Activated CD4-positive, alpha-beta T cell treated with anti-CD3 and anti-CD28 coated beads, Interleukin-2, amount 10 ng/mL, durations not matched to agents 7 days and 5 days (primary cell): ENCODE measurements at places on chromosomes 16 and 17. TPM values are rescaled to one million over a fixed set of nuclear protein-coding genes. Genes with fewer than 3 reads are reported as not detected.

- DNase-seq, result no peak
Measured at GRCh38 chr17:521183-521525, 168.5 kb upstream of the RPH3AL start.

Gene FXR2
- 27.5 TPM for total RNA-seq

GRCh38 chr17:77959126-77959925, 823 bp downstream of the TNRC6C start:
- peak; percentile 43 for DNase-seq

GRCh38 chr16:2511996-2512734, 1.6 kb upstream of the ATP6V0C start:
- no peak for DNase-seq

Gene CLEC18C
- total RNA-seq, result 0.40 TPM

Gene ST6GALNAC1
- 1.4 TPM for total RNA-seq

DNA sequence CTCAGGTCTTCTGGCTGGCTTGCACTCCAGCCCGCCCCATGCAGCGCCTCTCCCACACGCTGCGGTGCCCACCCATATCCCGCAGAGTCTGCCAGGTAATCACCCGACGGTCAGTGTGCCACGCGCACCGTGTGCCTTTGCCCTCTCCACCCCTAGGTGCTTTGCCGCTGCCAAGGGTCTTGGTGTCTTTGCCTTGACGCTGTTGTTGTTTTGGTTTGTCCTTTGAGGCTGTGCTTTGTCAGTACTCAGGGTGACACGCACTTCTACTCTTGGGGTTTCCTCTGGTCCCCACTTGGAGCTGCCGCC, 30.1 kb downstream of the UBN1 start:
- no peak for DNase-seq

DNA sequence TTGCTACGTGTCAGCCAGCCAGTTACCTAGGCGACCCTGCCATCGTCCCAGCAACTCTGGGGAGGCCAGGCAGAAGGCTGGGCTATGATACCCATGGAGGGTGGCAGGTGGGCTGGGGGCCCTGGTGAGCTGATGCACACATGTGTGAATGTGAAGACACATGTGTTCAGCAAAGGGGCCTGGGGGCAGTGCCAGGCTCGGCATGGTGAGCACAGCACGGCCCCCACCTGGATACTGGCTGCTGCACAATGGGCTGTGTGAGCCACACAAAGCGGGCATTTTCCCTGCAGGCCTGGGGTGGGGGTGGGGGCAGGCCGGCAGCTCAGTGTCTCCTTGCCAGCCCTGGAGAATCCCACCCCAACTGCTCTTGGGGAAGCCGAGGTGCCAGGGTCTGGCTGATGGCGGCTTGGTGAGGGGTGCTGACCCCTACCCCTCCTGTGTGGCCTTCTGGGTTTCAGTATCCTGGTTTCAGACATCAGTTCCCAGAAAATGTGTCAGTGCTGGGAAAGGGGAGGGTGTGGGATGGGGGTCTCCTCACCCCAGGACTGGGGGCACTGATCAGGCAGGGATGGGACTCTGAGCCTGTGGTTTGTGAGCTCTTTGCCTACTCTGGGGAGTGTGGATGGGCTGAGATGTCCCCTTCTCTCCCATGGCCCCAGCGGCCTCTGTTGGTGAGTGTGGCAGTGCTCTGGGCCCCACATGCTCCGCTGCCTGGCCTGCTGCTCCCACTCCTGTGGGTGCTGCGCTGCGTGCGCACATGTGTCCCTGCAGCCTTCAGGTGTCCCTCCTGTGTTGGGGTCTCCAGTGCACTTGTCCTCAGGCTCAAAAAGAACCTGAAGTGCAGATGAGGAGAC, 5.1 kb downstream of the LLGL1 start:
- DNase-seq, result no peak

Gene EMC6
- 34.8 TPM for total RNA-seq

- DNase-seq, result peak; percentile 30
Measured at GRCh38 chr16:24151482-24151939, 104.6 kb upstream of the CACNG3 start.

Gene CIBAR2
- total RNA-seq, result not detected

GRCh38 chr17:7956228-7956965, 24.4 kb downstream of the CNTROB start:
- DNase-seq, result no peak

GRCh38 chr16:57255686-57256415, 10.8 kb downstream of the ARL2BP start:
- DNase-seq, result no peak

DNA sequence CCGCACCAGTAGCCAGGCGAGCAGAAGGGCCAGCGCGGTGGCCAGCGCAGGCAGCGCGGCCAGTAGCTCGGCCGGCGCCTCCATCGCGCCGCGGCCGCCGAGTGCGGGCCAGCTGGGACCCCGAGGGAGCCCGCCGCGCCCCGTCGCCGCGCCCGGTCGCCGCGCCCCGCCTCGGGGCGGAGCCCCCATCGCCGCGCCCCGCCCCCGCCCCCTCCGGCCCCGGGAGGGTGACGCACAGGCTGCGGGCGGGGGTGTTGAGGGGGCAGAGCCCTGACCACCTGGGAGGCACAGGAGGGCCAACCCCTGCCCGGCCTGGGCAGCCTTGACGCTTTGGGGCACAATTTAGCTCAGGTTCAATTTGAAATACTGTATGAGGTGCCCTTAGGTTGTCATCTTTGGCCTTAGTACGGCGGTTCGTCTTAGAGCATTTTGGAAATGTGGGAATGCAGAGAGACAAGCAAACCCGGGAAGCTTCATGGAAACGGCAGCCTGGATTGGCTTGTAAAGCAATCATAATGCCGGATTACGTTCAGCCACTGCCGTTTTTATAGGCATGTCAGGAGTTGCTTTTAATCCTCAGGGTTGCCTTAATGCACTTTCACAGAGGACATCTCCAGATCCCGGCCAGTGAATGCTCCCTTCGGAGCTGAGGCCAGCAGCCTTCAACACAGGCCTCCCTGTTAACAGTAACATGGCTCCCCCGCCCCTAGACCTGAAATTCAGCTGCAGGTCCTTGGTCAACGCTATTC, at the start of gene MXRA7:
Gene MXRA7 (minus strand): TSS at position 103 of the 749 bp plus-strand sequence. CDS start 19 bp downstream, at position 84.
- DNase-seq, result peak; percentile 56

DNA sequence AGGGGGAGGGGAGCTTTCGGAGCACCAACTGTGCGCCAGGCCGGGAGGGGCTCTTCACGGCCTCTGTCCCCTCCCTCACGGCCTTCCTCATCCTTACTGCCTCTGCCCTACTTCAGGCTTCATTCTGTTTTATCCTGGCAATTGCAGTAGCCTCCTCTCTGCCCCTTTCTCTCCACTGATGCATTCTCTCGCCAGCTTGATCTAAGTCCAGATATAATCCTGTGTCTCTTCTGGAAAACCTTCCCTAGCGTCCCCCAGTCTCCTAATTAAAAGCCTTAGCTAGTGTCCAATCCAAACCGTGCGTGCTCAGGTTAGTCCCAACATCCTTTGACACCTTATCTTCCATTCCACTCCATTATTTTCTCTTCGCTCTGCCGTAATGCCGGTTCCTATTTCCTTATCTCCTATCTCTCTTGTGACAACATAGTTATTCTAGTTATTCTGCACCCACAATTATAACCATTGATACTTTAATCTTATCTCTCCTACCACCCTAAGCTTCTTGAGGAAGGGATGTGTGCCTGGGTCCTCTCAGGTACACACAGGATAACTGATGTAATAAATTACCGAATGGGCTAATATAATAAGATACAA, 869 bp downstream of the ZNF48 start:
- no peak for DNase-seq

DNA sequence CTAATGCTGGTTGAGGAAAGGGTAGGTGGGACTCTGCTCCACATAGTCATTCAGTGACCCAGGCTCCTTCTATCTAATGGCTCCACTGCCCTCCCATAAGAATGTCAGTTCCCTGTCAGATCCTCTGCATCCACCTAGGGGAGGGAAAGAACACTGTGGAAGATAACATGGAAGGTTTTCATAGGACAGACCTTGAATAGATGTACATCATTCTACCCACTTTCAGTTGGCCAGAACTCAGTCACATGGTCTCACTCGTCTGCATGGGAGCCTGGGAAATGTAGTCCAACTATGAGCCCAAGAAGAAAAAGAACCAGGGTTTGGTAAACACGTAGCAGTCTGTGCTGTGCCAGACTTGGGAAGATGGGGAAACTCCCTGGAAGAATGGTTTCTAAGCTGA, 27.1 kb upstream of the SCNN1B start:
- no peak for DNase-seq

DNA sequence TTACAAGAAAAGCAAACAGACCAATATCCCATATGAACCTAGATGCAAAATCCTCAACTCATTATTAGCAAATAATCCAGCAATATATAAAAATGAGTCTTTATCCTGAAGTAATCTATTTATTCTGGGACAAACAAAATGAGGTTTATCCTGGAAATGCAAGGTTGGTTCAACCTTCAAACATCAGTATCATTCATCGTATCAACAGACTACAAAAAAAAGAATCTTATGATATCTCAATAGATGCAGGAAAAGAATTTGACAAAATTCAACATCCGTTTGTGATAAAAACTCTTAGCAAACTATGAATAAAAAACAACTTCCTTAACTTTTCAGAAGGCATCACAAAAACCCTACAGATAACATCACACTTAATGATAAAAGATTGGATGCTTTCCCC, 18.4 kb upstream of the BAIAP2 start:
- DNase-seq, result no peak

Gene ATP2C2
- total RNA-seq, result not detected

- DNase-seq, result no peak
Measured at GRCh38 chr17:4594406-4594805, 10.1 kb downstream of the SMTNL2 start.

DNA sequence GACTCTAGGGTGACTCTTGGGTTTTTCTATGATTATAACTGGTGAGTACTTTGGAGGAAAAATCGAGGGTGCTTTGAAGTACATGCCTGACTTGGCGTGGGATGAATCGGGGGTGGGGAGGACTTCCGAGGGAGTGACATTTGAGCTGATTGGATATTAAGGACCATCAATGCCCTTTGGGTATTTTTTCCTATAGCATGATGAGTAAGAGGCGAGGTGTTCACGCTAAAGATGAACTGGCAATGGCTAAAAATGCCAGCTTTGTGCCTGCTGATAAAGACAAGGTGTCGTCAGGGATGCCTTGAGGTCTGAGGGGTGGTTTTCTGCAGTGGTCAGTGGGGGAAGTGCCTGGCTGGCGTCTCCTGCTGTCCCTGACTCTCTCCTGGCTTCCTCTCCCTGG, 25.3 kb downstream of the USP43 start:
- DNase-seq, result no peak

Gene CCL17
- 0.40 TPM for total RNA-seq

DNA sequence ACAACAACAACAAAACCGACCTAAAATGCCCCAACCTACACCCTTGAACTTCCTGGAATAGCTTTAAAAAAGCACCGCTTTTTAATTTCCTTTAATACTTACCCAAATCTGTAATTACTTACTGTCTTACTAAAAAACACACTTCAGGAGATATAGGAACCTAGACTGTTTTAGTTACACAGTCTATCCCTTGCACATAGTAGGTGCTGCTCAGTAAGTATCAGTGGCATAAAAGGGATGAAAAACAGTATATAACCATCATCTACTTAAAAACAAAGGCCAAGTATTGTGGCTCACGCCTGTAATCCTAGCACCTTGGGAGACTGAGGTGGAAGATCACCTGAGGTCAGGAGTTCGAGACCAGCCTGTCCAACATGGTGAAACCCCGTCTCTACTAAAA, 6.1 kb downstream of the SUMO2 start:
- DNase-seq, result no peak

DNA sequence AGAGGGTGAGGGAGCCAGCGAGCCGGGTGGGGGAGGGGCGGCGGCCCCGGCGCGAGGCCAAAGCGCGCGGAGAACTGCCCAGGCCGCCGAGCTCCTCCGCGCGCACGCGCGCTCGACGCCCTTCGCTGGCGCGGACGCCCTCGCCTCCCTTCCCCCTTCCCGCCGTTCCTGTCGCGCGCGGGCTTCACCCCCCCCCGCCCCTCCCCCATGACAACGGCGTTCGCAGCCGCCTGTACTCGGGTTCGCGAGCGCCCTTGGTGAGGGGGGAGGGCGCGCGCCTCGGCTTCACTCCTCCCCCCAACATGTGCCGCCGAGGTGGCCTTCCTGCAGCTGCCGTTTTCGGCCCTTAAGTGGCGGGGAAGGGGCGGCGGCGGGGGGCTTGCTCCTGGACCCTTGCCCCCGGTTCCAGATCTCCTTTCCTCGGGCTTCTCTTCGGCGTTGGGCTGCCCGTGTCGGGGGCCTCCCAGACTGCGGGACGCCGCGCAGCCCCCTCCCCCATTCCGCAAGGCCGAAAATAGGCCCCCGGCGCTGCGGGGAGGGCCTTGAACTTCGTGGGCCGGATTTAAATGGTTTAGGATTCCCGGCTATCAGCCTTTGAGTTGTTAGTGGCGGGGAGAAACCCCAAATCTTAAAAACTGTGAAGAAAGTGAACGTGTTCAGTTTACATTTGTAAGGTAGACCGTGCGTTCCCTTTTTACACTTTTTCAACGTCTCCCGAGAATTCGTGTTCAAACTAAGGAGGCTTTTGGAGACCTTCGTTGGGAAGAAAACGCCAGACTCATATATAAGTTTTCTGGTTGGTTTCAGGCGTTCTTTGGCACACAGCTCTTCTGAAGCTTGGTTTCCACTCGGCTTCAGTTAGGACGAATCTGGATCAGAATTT, 653 bp downstream of the SRRM2 start:
- DNase-seq, result peak; percentile 64

GRCh38 chr17:83103200-83103942, 24.0 kb downstream of the METRNL start:
- no peak for DNase-seq

DNA sequence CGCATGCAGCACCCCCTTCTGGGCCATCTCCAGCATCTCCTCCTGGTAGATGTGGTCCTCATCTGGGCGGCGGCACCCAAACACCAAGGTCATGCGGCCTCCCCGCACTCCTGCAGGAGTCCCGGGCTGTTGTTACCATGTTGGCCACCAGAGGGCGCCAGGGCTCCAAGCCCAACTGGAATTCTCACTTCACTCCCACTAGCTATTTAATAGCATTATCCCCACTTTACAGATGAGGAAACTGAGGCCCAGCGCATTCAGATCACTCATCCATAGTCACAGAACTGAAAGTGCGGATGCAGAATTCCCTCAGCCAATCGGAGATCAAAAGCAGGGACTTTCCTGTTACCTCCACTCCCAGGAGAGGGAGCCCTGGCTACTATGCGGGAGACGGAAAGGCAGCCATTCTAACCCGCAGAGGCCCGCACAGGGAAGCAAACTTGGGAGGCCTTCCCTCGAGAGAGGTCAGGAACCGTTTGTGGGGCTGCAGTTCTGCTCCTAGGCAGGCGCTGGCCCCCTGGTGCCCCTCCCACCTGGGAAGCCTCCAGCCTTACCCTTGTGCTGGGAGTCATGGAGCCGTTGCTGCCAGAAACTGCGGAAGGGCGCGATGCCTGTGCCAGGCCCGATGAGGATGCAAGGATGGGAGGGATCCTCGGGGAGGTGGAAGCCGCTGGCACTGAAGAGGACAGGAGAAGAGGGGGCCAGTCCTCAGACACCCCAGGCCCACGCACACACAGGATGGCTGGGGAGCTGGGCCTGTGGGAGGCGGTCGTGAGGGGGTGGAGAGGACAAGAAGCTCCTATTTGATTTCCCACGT, 40.1 kb downstream of the NOS2 start:
- DNase-seq, result peak; percentile 73

DNA sequence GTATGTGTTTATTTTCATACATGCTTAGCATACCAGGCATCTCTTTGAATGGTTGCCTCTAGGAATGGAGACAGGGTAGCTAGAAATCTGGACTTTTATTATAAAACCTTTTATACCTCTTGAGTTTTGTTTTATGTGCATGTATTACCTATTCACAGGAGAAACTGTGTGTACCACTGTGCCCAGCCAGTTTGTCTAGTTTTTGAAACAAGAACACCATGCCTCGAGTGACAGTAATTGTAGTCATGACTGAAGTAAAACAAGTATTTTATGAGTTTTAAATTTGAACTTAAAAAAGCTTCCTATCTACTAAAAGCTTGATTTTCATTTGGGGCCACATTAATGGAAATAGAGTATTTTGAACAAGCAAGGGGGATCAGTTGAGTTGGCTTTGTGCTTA, 57.4 kb downstream of the SNTB2 start:
- DNase-seq, result no peak

Gene UBE2Z
- 76.5 TPM for total RNA-seq
